ENCODE measurements at places on chromosomes 13 and 19.

GRCh38 chr13:37241786-37242185 lies 136.3 kb upstream of the CSNK1A1L start:
- no peak for DNase-seq

GRCh38 chr19:954272-954671 lies 28.4 kb downstream of the ARID3A start:
- no peak for DNase-seq

DNA sequence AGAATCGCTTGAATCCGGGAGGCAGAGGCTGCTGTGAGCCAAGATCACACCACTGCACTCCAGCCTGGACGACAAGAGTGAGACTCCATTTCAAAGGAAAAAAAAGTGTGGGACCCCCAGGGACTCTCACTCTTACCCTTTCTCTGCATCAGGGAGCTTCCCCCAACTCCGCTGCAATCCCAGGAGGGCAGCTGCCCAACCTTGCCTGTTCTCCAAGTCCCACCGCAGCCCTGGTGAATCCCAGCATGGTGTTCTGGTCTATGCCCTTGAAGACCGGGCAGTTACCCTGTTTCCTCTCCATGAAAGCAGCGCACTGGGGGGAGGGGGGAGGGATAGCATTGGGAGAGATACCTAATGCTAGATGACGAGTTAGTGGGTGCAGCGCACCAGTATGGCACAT lies 35.7 kb upstream of the DPRX start:
- no peak for DNase-seq

DNA sequence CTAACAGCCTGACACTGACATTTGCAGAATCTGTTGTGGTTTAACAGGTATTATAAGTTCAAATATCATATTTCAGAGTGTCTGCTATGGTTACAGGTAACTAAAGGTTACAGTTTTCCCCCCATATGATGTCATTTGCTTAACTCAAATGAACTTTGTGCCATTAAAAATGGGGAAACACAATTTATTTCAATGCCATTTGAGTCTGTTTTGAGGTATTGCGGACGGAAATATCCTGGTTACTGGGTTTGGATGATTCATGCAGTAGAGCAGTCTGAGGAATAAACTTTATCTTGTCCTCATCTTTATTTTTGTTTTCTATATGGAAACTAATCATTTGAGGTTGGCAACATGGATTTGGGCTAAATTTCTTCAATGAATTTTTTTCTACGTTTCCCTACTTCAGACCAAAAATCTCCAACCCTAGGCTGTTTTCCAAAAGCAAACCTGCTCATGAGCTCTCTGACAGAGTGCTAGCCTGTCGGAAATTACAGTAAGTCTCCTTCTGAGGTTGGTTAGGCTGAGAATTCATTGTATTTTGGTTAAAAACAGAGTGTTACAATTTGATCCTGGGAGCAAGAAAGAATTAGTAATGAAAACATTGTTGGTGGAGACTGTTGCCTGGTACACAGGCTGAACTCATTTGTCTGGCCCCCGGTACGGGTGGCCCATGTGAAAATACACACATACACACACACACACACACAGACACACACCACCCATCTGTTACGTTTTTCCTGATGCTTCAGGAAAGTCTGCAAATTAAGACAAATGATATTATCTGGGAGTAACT lies 66.1 kb downstream of the AKAP11 start:
- no peak for DNase-seq

- DNase-seq: peak; percentile 7
Measured at GRCh38 chr13:38543561-38543960, 143.3 kb upstream of the FREM2 start.

DNA sequence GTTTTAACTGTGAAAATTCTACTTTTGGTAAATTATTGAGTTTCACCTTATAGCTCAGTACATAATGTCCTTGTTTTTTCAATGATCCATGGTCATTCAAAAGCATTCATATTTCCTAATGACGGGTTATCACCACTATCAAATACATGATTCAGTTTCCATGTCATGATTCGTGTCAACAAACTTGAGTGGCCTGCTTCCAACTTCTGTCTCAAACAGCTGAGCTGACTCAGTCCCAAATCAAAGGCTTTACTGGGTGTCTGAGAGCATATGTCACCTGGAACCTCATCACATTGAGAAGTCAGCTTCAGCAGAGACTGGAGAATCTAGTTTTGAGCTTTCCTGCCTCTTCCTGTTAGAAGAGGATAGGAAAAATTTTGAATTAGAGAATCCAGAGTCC lies 40.3 kb upstream of the SGCG start:
- DNase-seq: peak; percentile 62

- no peak for DNase-seq
Measured at GRCh38 chr13:41985788-41986508, 25.0 kb upstream of the VWA8 start.

DNA sequence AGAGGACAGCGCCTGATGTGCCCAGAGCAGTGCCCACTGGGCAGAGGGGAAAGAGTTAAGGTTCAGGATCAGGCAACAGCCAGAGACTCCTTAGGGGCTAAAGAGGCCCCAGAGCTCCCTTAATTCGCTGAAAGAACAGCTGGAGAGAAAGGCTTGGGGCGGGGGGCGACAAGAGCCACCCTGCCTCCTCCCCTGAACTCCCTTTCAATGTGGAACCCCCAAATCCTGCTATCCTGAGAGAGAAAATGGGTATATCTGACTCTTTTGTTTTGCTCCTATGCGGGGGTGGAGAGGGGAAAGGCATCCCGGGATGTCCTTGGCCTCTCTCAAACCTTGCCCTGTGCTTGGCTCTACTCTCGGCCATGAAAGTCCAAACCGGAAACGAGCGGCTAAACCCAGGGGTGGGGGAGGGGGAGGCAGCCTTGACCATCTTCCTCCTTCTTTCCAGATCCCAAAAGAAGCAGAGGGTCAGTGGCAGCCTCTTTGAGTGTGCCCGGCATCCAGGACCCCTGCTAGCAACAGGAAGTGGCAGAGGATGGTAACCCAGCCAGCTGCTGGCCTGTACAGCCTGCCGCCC lies 4.7 kb downstream of the PRKACA start:
- DNase-seq: no peak

DNA sequence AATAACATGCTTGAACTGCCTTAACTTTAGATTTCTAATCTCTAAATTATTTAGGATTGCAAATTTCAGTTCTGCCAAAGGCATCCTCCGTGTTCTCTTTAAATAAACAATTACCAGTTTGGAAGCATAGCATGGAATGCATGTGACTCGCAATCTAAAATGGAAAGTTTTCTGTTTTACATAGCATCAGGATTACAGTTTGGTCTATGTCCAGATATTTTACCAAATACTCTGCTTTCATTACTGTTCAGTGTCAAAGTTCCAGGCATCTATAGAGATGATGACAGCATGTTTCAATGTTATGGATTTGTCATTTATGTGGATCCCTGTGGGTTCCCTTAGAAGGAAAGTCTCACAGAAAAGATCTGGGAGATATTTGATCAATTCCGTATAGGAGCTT lies 16.8 kb downstream of the FLT1 start:
- DNase-seq: no peak

DNA sequence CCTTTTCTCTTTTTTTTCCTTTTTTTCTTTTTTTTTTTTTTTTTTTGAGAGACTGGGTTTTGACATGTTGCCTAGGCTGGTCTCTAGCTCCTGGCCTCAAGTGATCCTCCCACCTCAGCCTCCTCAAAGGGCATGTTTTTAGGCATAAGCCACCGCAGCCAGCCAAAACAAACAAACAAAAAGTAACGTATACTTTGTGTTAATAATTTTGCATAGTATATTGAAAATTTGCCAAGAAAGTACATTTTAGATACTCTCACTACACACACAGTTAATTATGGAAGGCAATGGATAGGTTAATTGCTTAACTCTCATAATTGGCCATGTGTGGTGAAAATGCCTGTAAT lies 1.6 kb upstream of the RAB11B start:
- DNase-seq: no peak

- DNase-seq: no peak
Measured at GRCh38 chr19:43694553-43694952, 21.3 kb upstream of the IRGC start.

- DNase-seq: peak; percentile 29
Measured at GRCh38 chr13:54241719-54242118, 1213.1 kb downstream of the OLFM4 start.

GRCh38 chr13:31518645-31519044 lies 220.7 kb upstream of the RXFP2 start:
- DNase-seq: no peak

DNA sequence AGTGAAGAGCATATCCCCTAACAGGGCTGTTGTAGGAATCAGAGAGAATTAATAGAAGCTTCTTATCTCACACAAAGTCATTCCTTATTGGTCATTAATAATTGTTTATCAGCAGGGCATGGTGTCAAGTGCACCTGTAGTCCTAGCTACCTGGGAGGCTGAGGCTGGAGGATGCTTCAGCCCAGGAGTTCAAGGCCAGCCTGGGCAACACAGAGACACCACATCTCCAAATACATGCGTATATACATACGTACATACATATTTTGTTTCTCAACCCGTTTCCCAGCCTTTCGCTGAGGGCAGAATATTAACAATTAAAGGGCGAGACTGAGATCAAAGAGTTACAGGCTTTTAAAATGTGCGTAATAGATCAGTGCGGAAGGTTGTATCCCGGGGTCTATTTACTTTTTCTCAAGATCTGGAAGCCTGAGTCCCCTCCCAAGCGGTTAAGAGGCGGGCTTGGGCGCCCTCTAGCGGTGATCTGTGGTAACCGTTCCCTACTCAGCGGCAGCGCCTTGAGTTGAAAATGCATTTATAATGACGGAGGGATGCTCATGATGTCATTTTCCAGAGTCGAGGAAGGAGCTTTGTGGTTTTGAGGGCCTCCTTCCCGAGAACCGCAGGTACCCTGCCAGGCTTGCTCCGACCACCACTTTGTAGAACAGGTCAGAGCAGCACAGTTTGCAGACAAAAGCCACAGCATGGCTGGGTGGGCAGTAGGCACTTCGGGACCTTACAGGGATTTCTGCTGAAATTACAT lies 169.6 kb upstream of the GPR12 start:
- DNase-seq: peak; percentile 60

DNA sequence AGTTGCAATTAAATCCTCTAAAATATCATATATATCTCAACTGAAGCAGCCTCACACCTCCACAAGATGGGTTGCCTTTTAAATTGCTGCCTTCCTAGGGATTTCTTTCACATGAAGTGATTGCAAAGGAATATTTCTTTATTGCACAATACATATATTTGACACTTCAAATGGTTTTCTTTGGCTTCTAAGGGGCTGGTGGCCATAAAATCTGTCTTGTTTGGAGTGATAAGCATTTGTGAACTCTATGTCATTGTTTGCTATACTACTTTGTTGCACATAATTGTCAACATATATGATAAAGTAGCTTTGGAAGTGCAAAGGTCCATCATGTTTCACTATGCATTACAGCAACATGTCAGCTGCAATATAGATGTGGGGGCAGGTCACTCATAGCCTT lies 2380.9 kb downstream of the PCDH9 start:
- no peak for DNase-seq

GRCh38 chr13:114141261-114141996 lies 9.0 kb upstream of the RASA3 start:
- DNase-seq: no peak

- DNase-seq: no peak
Measured at GRCh38 chr19:45881909-45882528, 3.9 kb downstream of the IRF2BP1 start.

DNA sequence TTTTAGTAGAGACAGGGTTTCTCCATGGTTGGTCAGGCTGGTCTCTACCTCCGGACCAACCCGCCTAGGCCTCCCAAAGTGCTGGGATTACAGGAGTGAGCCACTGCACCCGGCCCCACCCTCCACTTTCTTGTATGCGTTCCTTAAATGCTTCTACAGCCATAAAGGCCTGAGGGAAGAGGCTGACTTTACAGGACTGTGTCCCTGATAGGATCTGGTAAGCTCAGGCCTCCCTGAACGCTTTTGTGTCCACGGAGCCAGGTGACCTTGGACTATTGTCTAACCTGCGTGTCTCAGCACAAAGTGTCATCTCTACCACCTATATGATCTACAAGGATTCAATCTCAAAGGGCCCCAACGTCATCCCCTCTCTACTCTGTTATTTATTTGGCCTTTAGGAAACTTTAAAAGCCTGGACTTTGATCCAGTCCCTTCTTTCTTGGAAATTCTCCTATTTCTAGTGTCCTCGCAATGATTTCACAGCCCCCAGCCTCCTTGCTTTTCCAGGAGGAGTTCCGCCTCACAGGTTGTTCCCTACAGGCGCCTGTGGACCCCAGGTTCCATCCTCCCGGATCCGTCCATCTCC lies 701 bp downstream of the ZNF552 start:
- peak; percentile 64 for DNase-seq

- DNase-seq: peak; percentile 47
Measured at GRCh38 chr19:49861107-49861506, 6.3 kb downstream of the PNKP start.

DNA sequence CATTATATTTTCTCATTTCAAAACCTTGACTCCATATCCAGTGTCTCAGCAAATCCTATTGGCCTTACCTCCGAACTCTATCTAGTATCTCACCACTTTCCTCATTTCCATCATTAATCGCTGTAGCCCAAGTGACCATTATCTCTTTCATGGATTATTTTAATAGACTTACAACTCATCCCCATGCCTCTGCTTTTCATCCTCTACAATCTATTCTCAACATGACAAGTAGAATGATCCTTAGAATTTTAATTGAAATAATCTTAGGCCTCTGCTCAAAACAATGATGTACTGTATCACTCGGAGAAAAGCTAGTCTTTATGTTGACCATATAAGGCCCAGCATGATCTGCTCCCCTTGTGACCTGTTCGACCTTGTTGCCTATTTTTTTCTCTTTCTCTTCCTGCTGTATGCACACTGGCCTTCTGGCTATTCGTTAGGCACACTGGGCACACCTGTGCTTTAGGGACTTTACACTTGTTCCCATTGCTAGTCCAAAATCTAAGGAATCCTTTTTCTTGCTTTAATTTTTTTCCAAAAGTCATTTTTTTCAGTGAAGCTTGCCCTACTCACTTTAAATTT lies 21.4 kb downstream of the DNAJC15 start:
- DNase-seq: no peak

- DNase-seq: no peak
Measured at GRCh38 chr13:35964011-35964862, 166.9 kb downstream of the DCLK1 start.

DNA sequence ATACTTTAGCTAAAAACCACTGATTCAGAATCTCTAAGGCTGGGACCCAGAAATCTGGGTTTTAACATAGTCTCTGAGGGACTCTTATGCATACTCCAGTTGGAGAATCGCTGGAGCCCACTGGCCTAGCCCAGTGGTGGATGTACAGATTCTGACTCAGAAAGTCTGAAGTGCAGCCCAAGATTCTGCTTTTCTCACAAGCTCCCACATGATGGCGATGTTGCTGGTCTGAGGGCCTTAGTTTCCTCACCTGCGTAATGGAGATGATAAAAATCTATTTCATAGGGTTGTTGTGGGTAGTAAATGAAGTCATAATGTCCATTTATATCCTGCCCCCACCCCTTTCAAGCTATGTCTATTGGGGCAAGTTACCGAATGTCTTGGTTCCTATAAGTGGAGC lies 7.7 kb upstream of the CDADC1 start:
- DNase-seq: peak; percentile 60

All from epithelial cell of esophagus (primary cell).